ENCODE measurements at places on chromosomes 3 and 15.

GRCh38 chr3:70000028-70000410 is 486 bp downstream of the SAMMSON start:
- H3K27ac ChIP-seq: peak overlapping the region; percentile 69
- no peaks in the 10 kb centered on the region for H3K27me3 ChIP-seq
- H3K36me3 ChIP-seq: no peaks in the 10 kb centered on the region
- peaks cover 4% of the 10 kb centered on the region for H3K4me1 ChIP-seq
- H3K4me3 ChIP-seq: no peak overlapping the region

- H3K27ac ChIP-seq: no peak overlapping the region
- H3K4me3 ChIP-seq: no peak overlapping the region
- no peaks in the 10 kb centered on the region for H3K4me1 ChIP-seq
- no peaks in the 10 kb centered on the region for H3K36me3 ChIP-seq
- DNase-seq: no peak
Measured at GRCh38 chr3:38085311-38085942, 46.4 kb downstream of the DLEC1 start.

DNA sequence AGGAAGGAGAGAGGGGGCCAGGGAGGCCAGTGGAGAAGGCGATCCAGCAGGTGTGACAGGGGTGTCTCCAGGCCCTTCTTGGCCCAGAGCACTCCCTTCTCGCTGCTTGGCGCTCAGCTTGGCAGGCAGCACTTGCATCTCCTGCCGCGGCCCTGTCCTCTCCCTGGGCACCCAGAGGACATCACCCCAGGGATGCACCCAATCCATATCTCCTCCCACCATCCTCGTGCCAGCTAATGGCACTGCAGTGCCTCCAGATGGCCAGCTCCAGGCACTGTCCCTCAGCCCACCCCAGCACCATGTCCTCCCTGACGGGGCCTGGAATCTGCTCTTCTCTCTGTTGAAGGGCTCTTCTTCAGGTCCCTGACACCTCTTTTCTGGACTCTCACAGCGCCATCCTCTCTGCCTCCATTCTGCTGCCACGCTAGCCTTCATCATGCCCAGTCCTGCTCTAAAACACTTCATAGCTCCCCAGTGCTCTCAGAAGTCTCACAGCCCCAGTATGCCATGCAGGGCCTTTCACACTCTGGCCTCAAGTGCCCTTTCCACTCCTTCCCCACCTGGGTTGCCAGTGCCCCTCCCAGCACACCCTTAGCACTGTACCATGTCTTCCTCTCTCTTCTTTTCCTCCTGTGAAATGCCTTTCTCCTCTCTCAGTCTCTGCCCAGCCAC is 106.8 kb upstream of the SLC6A11 start:
- H3K27ac ChIP-seq: no peak overlapping the region
- no peaks in the 10 kb centered on the region for H3K36me3 ChIP-seq
- H3K4me3 ChIP-seq: no peak overlapping the region
- H3K4me1 ChIP-seq: peaks cover 7% of the 10 kb centered on the region
- H3K27me3 ChIP-seq: peaks cover 96% of the 10 kb centered on the region

DNA sequence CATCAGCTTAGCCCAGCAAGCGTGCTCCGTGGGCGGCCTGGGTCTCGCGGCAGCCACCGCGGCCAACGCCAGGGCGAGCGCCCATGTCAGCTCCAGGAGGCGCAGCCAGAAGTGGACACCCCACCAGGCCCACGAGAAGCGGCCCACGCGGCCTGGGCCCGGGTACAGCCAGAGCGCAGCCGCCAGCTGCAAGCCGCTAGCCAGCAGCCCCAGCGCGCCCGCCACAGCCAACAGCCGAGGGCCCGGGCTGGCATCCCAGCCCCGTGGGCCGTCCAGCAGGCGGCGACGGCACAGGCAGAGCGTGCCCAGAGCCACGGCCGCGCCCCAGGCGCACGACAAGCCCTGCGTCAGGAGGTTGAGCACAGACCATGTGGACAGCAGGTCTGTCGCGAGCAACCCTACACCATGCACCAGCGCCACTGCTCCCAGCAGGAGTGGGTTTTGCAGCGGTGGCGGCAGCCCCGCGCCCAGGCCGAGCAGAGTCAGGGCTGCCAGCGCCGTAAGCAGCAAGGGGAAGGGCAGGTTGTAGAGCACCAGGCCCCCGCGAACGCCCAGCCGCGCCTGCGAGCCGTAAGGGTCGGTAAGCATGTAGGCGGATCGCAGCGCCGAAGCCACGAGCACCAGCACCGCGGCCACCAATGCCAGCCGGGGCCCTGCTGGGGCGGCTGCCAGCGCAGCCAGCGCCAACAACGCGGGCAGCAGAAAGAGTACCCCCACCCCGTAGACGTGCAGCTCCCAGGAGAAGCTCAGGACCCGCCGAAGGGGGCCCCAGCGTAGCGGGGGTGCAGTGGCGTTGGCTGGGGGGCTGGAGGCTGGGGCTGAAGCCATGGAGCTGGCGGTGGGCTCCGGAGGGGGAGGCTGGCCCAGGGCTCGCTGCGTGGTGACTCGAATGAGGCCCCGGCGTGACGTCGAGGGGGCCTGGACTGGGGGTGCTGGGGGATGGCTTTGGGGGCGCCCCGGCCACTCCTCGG is 4.9 kb downstream of the PRRT3 start:
- peak overlapping the region; percentile 74 for H3K27ac ChIP-seq
- peak; percentile 83 for DNase-seq
- peaks cover 31% of the 10 kb centered on the region for H3K4me1 ChIP-seq
- peak overlapping the region; percentile 54 for H3K4me3 ChIP-seq
- no peaks in the 10 kb centered on the region for H3K27me3 ChIP-seq
- H3K36me3 ChIP-seq: peaks cover 14% of the 10 kb centered on the region

DNA sequence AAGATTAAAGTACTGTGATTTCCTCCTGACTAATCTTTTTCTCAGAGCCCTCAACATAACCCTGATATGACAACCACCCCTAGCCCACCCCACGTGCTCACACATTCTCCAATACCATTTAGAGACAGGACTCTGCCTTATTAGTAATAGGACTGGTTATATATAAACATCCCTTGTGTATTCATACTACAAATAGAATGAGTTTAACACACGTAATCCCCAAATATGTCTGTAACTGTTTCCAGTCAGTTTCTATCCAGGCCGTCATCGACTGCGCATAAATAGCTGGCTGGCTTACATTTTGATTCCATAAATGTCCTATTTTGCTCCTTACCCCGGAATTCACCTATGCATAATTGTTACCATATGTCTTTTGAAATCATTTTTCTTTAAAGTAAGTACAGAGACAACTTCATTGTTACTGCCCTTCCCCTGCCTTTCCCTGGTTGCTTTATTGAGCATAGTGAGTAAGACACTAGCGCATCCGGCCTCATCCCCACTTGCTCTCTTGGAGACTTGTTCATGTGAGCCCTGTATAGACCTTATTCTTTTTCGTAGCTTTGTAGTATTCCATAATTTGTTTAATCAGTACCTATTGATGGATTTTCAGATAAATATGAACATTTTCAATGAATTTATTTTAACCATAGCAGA is 3.5 kb upstream of the P2RY14 start:
- H3K36me3 ChIP-seq: no peaks in the 10 kb centered on the region
- H3K27ac ChIP-seq: no peak overlapping the region

- no peak for DNase-seq
- H3K36me3 ChIP-seq: no peaks in the 10 kb centered on the region
Measured at GRCh38 chr3:22496641-22497040, 706.5 kb upstream of the UBE2E2 start.

- DNase-seq: no peak
- H3K36me3 ChIP-seq: no peaks in the 10 kb centered on the region
- H3K27me3 ChIP-seq: no peaks in the 10 kb centered on the region
- no peaks in the 10 kb centered on the region for H3K4me1 ChIP-seq
Measured at GRCh38 chr3:12132881-12133280, 25.8 kb downstream of the TIMP4 start.

GRCh38 chr15:87816811-87817210 is 439.7 kb downstream of the NTRK3 start:
- no peaks in the 10 kb centered on the region for H3K36me3 ChIP-seq
- H3K27ac ChIP-seq: no peak overlapping the region
- no peak overlapping the region for H3K4me3 ChIP-seq
- no peak for DNase-seq

DNA sequence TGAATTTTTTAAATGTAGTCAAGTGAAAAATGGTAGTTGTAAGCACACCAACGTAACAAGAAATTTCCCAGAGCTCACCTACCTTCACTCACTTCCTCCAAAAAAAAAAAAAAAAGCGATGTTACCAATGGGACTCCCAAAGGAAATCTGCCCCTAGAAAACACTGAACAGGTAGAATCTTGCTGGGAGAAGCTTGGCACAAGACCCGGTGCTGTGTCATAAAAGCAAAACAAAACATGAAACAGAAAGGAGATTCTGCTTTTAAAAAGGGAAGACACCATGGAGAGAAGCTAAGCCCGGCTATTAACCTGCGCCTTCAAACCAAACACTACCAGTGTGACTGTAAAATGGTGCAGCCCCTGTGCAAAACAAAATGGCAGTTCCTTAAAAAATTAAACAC is 40.5 kb downstream of the PGPEP1L start:
- peaks cover 7% of the 10 kb centered on the region for H3K36me3 ChIP-seq
- no peak overlapping the region for H3K27ac ChIP-seq
- no peaks in the 10 kb centered on the region for H3K27me3 ChIP-seq
- peaks cover 7% of the 10 kb centered on the region for H3K4me1 ChIP-seq

GRCh38 chr15:35394416-35394815 is 151.5 kb downstream of the DPH6 start:
- H3K4me3 ChIP-seq: no peak overlapping the region
- no peak overlapping the region for H3K27ac ChIP-seq
- H3K36me3 ChIP-seq: peaks cover 5% of the 10 kb centered on the region
- H3K4me1 ChIP-seq: no peaks in the 10 kb centered on the region
- DNase-seq: no peak

DNA sequence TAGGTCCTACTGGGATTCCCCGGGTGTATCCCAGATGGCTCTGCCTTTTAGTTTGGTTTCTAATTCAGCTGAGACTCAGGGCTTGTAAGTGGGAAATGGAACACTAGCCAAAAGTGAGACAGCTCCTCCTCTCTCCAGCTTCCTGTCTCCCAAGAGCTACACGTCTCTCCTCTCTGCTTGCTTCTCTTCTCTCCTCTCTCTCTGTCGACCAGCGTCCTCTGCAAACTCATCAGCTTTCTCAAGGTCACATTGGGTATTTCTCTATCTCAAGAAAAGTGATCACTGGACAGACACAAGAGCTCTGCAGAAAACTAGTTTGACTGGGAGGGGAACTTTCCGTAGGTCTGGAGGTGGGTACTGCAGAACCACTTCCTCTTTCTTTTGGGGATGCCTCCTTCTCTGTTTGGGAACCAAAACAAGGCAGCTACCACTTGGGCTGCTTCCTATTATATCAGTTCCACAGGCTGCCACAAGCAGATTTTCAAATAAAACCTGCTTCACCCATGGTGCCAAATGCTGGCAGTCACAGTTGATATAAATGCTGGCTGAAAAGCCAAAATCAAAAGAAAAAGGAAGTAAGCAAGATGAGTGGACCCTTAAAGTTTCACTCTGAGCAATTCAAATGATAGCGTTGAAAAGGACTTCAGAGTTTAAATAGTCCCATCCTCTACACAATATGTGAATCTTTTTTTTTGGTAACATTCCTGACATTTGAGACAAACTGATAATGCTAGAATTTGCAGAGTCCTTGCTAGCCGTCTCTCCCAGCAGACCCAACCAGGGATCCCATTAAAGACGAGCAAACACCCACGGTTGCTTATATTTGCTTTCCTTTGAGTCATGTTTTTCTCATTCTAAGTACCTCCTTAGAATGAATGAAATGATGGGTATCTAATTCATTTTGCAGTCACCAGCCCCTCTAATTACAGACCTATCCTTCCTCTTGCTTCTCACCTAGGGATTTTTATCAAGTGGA is 7.2 kb upstream of the DYNC1LI1 start:
- H3K27me3 ChIP-seq: no peaks in the 10 kb centered on the region
- H3K27ac ChIP-seq: peak overlapping the region; percentile 37
- peak overlapping the region; percentile 29 for H3K4me3 ChIP-seq
- peaks cover 15% of the 10 kb centered on the region for H3K4me1 ChIP-seq
- DNase-seq: no peak

- no peaks in the 10 kb centered on the region for H3K4me1 ChIP-seq
- H3K27ac ChIP-seq: no peak overlapping the region
- H3K27me3 ChIP-seq: peaks cover 30% of the 10 kb centered on the region
- H3K36me3 ChIP-seq: no peaks in the 10 kb centered on the region
Measured at GRCh38 chr15:101559952-101560351, 70.4 kb upstream of the PCSK6 start.

DNA sequence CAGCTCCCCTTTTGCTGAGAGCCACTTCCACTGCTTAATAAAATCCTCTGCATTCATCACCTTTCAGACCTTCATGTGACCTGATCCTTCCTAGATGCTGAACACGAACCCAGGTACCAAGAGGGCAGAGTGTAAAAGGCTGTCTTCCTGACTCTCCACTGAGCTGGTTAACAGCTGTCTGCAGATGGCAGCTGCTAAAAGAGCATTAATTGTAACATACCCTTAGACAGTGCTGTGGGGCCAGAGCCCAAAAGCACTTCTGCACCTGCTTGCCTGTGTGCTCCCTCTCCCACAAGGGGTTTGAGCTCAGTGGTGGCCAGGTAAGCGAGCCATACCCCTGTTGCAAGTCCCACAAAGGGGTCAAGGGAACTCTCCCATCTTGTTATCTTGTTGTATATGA is 187.3 kb downstream of the UBE2E2 start:
- H3K27ac ChIP-seq: no peak overlapping the region
- DNase-seq: no peak
- H3K4me3 ChIP-seq: no peak overlapping the region
- no peaks in the 10 kb centered on the region for H3K27me3 ChIP-seq
- H3K36me3 ChIP-seq: no peaks in the 10 kb centered on the region

- DNase-seq: no peak
- H3K36me3 ChIP-seq: no peaks in the 10 kb centered on the region
- H3K27ac ChIP-seq: no peak overlapping the region
- H3K4me1 ChIP-seq: no peaks in the 10 kb centered on the region
- no peak overlapping the region for H3K4me3 ChIP-seq
Measured at GRCh38 chr3:35601959-35602358, 37.4 kb upstream of the ARPP21 start.

GRCh38 chr15:47961401-47962090 is 159.2 kb upstream of the SLC24A5 start:
- H3K27ac ChIP-seq: no peak overlapping the region
- H3K4me1 ChIP-seq: peaks cover 5% of the 10 kb centered on the region
- peaks cover 4% of the 10 kb centered on the region for H3K27me3 ChIP-seq
- no peaks in the 10 kb centered on the region for H3K36me3 ChIP-seq

DNA sequence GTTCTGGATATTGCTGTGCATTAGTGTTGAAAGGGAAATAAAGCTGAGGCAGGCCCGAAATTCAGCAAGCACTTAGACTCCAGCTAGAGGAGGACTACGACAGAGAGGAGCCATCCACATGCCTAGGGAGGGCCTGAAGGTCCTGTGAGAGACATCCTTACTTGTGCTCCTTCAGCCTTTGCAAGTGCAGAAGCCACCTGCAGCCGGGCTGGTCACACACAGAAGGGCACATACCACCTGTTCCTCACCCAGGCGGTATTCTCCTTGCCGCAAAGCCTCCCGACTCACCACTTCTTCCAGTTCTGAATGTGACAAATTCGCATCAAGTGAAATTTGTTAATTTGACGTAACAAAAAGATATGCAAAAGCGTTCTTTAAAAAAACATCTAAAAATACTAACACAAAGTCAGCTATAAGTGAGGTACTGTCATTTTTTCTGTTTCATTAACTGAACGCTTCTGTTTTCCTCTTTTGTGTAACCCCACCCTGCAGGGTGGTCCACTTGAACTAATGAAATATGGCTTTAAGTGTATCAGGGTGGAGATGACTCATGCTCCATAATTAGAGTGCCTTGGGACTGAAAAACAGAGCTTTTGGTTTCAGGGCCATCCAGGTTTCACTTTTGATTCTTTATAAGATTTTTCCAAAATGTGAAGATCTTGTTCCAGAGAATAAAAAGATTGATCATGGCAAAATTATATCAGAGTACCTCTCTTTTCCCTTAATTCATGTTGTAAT is 467.9 kb upstream of the ATP11B start:
- no peak overlapping the region for H3K27ac ChIP-seq
- no peak for DNase-seq
- no peaks in the 10 kb centered on the region for H3K36me3 ChIP-seq
- H3K27me3 ChIP-seq: no peaks in the 10 kb centered on the region
- no peaks in the 10 kb centered on the region for H3K4me1 ChIP-seq

Data from suprapubic skin (tissue), 4 donors.